ENCODE measurements at places on chromosomes 11 and 22. TPM values are rescaled to one million over a fixed set of nuclear protein-coding genes. Genes with fewer than 3 reads are reported as not detected.

GRCh38 chr22:39292561-39293074 is 26.8 kb downstream of the RPL3 start:
- peak; percentile 47 for DNase-seq

- no peak for DNase-seq
Measured at GRCh38 chr22:44325718-44326490, 13.2 kb upstream of the SHISAL1 start.

The NAT10 gene
- total RNA-seq = 58.8 TPM

The FIBIN gene
- 0.66 TPM for total RNA-seq

- no peak for DNase-seq
Measured at GRCh38 chr11:9109858-9110731, 18.7 kb upstream of the SCUBE2 start.

The PRG3 gene
- not detected for total RNA-seq

- no peak for DNase-seq
Measured at GRCh38 chr11:46895821-46896220, 22.5 kb downstream of the LRP4 start.

The ZNF215 gene
- total RNA-seq = 18.8 TPM

All from GM23338 (cell line).